C1 segment of cervical spinal cord (tissue), 14 donors: ENCODE measurements at places on chromosomes 13 and 19.

- DNase-seq: no peak
These were observed 36.2 kb downstream of the SUCLA2 start for GRCh38 chr13:47964863-47965262.

DNA sequence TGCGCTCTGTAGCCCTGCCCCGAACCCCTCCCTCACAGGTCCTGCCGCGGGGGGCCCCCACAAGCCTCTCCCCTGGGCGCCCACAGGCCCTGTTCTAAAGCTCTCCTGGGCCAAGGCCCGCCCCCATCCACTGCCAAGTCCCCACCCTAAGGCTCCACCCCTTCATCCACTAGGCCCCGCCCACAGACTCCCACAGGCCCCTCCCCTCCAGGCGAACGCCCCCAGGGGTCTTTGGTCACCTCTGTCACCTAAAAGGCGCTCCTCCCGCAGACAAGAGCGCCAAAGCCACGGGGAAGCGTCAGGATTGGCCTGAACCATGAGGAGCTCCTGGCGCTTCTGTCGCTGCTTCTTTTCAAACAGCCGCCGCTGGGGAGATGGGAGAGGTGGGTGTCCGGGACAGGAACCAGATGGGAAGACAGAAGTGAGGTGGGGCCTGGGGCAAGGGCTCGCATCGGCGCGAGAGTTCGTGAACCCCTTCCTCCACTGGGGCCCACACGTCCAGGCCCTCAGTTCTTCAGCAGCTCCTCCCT lies 2.3 kb downstream of the TULP2 start:
- DNase-seq: peak; percentile 5

DNA sequence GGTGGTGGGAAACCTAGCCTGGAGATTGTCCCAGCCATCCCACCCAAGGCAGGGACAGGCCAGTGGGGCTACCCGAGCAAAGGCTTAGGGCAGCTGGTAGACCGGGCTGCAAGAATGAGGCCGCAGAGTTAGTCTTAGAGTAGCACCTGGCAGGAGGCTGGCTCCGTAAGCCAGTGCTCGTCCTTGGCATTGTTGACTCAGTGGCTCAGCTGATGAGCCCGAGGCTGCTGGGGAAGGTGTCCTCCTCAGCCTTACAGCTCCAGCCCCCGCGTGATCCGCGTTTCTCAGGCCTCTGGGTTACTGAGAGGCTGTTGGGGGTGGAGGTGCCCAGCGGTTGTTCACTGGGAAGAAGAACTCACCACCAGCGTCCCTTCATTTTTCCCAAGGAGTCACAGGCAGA lies 24.7 kb downstream of the PPP1R37 start:
- no peak for DNase-seq

DNA sequence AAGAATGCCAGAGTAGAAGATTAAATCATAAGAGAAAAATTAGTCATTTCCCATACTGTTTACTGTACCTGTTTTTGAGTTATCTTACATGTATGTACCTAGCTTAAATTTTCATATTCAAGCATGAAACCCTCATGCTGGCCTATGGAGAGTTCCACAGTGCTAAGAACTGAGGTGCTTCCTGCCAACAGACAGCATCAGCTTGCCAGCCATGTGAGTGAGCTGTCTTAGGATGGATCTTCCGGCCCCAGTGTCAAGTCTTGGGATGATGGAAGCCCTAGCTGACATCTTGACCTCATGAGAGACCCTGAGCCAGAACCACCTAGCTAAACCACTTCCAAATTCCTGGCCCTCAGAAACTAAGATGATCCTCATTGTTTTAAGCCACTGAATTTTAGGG lies 90.1 kb downstream of the SERP2 start:
- DNase-seq: no peak

DNA sequence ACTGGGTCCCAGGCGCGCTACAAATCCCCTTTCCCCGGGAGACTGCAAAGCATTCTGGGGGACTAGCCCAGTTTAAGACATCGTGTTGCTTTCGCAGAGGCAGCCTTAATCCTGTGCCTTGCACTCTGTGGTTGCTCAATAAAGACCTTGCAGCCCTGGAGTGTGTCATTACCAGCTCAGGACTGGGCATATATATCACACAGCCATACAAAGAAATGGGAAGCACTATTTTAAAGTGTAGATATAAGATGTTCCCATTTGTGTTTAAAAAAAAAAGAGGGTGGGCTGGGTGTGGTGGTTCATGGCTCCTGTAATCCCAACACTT lies 11.1 kb downstream of the NAPA start:
- DNase-seq: no peak

- no peak for DNase-seq
These were observed 14.0 kb downstream of the EXOSC8 start for GRCh38 chr13:37014609-37015008.

- DNase-seq: no peak
These were observed 4.4 kb downstream of the SPC24 start for GRCh38 chr19:11151181-11151580.

DNA sequence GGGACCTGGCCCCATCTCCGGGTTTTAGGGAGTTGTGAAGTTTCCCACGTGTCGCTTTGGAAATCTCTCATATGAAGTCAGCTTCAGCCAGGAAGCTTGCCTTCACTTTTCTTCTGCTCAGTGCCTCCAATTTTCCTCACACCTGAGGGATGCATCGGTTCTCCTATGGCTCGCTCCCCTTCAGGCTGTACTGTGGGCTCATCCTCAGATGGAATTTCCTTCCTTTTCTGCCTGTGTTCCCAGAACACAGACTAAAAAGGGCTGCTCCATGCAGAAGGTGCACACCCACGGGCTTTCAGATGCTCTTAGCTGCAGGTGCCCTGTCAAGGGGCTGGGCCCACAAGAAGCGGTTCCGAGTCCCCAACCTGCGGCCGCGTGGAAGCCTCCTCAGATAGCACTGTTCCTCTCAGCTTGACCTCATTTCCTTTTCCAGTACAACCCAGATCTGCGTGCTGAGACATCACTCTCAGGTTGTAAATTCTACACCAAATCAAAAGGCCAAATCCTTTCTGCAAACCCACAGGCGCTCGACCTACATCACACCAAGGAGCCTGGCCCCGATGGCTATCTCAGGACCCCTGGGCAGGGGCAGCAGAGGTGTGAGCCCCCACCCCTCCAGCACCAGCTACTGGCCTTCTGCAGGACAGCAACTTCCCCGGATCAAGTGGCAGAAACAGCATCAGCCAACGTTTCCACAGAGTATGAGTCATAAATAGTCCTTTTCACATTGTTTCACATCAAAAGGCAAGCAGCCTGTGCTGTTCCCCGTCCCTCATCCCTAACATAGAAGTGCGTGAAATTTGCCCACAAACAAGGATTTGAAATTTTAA lies 275.9 kb downstream of the ZNF536 start:
- DNase-seq: no peak

DNA sequence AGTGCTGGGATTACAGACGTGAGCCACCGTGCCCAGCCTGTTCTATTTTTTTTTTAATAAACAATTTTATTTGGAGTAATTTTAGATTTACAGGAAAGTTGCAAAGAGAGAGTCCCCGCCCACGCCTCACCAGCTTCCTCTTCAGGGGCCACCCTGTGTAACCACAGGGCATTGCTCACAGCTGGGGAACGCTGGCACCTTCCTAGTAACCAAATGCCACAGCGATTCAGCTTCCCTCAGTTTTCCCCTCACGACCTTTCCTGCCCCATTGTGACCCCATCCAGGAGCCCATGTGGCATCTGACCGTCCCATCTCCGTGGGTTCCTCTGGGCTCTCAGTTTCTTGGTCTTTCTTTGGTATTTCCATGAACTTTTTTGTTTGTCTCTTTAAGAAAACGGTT lies 83.9 kb downstream of the GNG7 start:
- peak; percentile 11 for DNase-seq

DNA sequence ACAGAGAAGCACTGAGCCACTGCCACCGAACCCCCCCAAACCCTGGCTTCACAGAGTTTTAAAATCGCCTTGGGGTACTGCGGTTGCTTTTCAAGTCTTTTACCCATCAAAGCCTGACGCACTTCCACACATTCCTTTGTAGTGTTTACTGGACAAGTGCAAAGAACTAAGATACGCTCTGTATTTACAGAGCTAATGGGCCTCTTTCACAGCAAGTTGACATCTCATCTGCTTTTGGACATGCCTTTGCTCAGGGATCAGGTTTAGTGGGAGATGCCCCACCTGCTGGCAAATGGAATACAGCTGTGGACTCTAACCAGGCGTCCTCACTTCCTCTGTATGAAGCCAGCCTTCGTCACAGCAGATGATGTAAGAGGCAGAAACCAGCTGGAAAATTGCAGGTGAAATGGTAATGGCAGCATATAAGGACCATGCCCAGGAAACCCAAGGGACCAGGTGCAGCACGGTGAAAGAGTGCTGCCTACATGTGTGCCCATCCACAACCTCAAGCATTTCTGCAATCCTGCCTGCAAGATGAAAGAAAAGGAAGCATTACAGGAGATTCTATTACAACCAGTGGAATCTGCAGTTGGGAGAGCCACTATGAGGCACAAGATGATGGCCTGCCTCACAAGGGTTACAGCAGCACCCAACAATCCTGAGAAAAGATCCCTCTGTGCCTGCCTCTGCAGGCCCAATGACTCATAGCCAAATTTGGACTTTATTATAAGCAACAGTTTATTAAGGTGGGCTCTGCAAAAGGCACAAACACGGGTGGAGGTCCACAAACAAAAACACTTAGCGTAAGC lies 34.7 kb downstream of the BRD4 start:
- DNase-seq: no peak

- DNase-seq: no peak
These were observed 2.2 kb downstream of the ZIC2 start for GRCh38 chr13:99983499-99984401.

DNA sequence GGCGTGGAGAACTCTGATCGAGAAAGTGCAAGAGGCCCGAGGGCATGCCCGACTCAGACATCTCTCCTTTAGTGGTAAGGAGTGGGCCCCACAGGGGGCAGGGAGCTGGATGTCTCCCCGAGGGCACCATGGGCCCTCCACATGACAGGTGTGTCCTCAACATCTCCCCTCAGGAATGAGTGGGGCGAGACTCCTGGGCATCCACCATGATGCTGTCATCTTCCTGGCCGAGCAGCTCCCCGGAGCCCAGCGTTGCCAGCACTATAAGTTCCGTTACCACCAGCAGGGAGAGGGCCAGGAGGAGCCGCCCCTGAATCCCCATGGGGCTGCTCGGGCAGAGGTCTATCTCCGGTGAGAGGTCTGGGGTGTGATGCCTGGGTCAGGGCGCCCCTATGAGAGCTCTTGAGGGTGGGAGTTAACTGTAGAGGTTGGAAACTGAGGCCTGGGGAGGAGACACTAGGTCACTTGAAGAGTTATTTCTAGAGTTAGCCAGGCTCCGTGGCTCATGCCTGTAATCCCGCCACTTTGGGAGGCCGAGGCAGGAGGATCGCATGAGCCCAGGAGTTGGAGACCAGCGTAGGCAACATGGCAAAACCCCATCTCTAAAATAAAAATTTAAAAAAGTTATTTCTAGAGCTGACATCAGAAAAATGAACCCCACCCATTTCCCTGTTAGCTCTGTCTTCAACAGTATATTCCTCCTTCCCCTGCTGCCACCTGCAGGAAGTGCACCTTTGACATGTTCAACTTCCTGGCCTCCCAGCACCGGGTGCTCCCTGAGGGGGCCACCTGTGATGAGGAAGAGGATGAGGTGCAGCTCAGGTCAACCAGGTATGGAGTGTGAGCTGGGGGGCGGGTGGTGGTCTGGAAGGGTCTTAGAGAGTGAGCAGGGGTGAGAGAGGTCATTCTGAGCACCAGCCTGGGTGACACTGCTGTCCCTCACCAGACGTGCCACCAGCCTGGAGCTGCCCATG lies 5.1 kb downstream of the IGFLR1 start:
- no peak for DNase-seq

GRCh38 chr19:38849860-38850435 lies at the start of gene HNRNPL:
Gene HNRNPL (minus strand): TSS chr19:38849986. CDS start chr19:38849966, 20 bp downstream.
- DNase-seq: peak; percentile 100

GRCh38 chr13:66322936-66323335 lies 907.2 kb downstream of the PCDH9 start:
- no peak for DNase-seq

GRCh38 chr13:80962855-80963254 lies 621.9 kb upstream of the SPRY2 start:
- no peak for DNase-seq

DNA sequence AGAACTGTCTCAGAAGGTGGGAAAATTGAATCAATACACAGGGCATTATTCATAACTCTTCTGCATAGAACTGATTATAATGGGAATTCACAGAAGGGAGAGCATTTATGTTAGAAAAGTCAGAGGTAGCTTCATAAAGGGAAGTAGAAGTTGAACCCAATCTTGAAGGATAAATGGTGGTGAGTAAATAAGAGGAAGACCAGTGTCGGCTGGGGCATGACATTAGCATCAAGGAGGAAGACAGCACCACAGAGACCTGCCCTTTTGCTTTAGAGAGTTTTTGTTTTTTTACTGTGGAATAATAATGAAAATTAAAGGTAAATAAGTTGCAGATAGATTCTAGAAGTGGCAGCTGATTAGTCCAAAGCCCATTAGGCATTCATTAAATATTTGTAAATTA lies 21.9 kb downstream of the CDC16 start:
- DNase-seq: no peak

- DNase-seq: no peak
These were observed 4.9 kb downstream of the ACP4 start for GRCh38 chr19:50794876-50795663.

DNA sequence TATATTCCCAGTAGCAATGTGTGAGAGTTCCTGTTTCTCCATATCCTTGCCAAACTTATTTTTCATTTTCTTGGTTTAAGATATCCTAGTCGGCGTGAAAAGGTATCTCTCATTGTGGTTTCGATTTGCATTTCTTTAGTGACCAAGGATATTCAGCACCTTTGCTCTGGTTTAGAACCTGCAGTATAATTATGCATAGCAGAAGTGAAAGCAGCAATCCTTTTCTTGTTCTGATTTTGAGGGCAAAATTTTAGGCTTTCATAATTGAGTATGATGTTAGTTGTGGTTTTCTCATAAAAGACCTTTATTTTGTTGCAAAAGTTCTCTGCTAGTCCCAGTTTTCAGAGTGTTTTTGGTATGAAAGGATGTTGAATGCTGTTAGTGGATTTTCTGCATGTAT lies 491.0 kb downstream of the FGF9 start:
- no peak for DNase-seq

- DNase-seq: no peak
These were observed 5.5 kb downstream of the SLC15A1 start for GRCh38 chr13:98746968-98747367.

DNA sequence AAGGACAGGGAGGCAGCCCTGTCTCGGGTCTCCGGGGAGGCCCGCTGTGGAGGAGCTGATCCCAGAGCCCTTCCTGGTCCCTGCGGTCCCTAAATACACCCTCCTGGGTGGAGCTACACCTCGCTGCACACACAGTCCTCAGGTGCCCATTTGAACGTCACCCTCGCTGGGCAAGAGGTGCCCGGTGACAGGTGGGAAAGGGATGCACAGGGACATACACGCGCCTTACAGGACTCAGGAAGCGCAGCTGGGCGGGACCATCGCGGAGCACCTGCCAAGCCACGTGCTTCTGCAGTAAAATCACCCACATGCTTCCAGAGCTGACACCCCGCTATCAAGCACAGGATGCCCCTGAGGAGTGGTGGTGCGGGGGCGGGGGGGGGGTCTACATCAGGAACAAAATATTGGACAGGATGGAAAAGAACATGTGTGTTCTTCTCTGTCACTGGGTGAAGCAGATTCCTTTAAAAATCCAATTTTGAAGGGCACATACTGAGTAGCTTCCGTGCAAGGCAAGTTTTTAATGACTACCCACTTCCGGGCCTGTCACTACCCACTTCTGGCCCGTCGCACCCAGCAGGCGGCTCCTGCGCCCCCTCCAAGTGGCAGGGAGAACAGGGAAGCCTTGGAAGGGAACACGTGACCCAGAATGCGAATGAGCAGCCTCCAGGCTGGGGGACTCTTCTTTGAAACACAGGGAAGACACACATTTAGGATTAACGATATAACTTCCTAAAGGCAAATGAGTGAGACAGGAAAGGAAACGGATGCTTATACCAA lies 78.9 kb downstream of the COL4A1 start:
- no peak for DNase-seq
